ENCODE measurements at places on chromosomes 5 and 9.

DNA sequence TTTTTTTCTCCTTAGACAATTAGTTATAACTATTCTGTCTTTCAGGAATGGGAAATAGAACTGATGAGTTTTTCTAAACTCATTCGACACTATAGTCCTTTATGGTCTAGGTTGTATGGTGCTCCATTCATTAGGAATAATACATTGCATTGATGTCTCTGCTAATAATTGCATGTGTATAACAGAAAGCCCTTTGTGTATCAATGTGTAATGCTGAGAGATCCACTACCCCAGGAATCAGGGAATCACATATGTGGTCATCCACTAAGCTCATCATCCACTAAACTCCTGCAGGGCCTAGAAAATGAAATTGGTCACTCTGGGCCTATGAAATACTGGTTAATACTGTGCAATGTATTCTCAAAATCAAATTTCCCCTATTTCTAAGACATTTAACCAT, 242.0 kb upstream of the CDH18 start:
- DNase-seq = no peak

- DNase-seq = no peak
Observed at GRCh38 chr5:72482046-72482445, 25.2 kb downstream of the ZNF366 start.

DNA sequence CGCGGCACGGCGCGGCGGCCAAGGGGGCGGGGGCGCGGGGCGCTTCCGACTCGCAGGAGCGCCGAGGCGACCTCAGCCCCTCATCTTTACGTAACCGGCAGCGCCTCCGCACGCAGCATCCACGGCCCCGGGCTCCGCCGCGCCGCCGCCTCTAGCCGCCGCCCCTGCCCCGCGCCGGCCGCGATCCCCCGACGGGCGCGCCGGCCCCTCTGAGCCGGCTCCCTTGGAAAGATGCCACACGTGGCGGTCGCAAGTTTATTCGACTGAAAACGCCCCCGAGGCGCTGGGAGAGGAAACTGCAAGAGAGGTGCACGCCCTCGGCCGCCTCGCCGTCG, 1.0 kb downstream of the KLF9 start:
- no peak for DNase-seq

DNA sequence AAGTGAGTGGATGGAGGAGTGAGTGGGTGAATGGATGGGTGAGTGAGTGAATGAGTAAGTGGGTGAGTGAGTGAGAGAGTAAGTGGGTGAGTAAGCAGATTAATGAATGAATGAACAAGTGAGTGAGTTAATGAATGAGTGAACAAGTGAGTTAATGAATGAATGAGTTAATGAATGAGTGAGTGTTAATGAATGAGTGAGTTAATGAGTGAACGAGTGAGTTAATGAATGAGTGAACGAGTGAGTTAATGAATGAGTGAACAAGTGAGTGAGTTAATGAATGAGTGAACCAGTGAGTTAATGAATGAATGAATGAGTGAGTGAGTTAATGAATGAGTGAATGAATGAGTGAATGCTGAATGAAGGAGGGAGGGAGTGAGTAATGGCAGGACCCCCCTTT, 26.4 kb downstream of the NKD2 start:
- no peak for DNase-seq

DNA sequence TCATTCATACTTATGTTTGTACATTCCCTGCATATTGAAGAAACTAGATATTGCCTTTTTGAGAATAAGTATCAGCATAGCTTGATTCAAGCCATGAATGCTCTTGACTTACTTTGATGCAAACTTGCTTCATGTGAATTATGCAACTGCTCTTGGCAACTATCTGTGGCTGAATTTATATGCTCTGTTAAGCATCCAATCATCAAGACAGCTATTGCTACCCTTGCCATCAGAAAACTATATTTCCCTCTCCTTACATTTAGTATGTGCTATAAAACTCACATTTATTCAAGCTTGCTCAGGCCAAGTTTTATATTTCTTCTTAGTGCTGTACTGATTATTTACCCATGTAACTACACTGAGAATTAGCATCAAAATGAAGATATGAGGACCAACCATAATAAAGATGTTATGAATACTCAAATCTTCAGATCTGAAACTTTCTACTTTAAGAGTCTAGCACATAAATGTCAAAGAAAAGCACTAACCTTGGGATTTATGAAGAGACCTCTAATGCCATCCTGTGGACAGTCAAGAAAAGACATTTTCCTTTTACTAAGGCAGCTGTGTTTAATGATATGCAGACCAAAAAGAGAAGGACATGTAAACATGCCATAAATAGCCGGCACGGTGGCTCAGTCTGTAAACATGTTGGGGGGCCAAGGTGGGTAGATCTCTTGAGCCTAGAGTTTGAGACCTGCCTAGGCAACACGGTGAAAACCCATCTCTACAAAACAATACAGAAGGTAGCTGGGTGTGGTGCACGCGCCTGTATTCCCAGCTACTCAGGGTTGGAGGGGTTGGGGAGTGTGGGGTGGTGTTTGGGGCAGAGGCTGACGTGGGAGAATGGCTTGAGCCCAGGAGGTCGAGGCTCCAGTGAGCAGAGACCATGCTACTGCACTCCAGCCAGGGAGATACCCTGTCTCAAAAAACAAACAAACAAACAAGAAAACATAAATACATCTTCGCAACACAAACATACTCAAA, 267.0 kb upstream of the TYRP1 start:
- DNase-seq = no peak

DNA sequence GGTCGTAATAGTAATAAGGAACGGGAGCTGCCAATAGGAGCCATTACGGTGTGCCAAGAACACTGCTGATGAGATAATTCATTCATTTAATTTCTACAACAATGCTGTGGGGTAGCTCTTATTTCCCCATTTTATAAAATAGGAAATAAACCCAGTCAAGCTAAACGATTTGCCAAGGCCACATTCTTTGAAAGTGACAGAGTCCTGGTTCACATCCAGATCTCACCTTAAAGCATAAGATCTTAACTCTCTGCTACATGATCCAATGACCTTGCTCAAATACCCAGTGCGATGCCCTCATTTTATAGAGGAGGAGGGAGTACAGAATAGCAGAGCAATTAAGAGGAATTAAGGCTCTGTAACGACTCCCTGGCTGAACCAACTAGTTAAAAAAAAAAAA, 5.0 kb downstream of the PDE6A start:
- no peak for DNase-seq
